ENCODE measurements at places on chromosomes 1 and 21.

DNA sequence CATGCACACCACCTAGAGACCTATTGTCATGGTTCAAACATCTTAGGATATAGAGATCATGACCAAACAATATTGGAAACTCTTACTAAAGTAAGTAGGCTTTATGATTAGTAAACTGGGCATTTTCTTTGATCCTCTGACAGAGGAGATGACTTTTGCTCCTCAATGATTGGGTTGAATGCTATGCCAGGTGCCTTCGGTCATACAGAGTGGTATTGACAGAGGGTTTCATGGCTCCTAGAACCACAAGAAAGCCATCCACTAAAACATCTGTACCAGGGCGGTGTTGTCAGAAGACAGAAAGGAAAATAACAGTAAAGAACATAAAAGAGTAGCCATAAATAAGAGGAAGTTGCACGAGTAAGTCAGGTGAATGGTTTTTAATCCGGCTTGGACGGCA, 20.8 kb upstream of the SAMSN1 start:
- DNase-seq = no peak

- DNase-seq = no peak
Observed at GRCh38 chr1:43042773-43043457, 84.2 kb upstream of the SLC2A1 start.

DNA sequence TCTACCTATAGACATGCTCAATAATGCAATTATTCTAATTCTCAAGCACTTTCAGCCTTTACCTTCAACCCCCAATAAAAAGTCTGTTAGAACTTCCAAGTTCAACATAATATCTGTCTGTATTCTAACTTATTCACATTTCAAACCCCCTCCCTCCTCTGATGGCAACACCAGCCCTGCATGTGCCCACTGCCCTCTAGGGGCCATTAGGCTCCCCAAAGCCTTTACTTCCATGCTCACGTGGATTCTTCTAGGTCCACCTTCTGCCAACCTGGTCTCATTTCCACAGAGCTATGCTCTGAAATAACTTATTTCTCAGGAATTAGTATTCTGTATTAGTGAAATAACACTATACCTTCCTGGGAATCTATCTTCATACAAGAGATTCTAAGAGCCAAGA, 22.2 kb upstream of the KPRP start:
- DNase-seq = no peak

- DNase-seq = peak; percentile 10
Observed at GRCh38 chr1:32339363-32339978, 3.4 kb upstream of the MARCKSL1 start.

DNA sequence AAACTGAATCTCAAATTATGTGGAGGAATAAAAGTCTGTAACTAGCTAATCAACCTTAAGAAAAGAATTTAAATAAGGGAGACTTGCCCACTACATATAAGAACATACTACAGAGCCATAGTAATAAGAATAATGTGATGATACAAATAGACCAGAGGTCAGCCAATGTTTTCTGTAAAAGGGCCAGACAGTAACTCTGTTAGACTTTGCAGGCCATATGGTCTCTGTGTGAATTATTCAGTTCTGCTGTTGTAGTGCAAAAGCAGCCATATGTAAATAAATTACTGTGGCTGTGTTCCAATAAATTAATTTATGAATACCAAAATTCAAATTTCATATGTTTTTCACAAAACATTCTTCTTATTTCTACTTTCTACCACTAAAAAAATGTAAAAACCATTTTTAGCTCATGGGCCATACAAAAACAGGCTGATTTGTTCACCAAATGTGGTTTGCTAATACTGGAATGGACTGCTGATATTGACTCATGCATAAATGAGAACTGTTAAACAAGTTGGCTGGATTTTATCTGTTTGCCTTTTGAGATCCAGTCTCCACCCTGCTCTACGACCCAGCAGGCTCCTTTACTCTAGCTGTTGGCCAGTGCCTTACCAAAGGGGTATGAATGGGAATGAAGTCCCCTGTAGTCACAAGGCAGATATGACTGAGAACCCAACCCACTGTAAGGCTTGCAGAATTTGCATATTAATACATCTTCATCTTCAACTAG, 98.2 kb upstream of the ZNHIT6 start:
- no peak for DNase-seq

- DNase-seq = no peak
Observed at GRCh38 chr1:75522389-75522788, 88.5 kb downstream of the SLC44A5 start.

- DNase-seq = no peak
Observed at GRCh38 chr1:154407198-154408091, 2.3 kb downstream of the IL6R start.

DNA sequence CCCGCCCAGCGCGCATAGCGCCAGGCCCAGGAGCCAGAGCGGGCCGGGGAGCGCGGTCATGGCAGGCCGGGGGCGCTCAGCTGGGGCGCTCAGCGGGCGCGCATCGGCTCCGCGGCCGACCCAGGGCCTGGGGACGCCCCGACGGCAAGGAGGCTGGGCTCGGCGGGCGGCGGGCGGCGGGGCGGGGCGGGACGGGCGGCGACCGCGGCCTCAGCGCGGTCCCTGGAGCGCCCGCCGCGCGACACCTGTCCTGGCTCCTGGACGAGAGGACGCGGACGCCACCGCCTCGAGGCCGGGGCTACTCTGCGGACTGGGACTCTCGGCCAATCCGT, 273 bp downstream of the BMP8B start:
- no peak for DNase-seq

DNA sequence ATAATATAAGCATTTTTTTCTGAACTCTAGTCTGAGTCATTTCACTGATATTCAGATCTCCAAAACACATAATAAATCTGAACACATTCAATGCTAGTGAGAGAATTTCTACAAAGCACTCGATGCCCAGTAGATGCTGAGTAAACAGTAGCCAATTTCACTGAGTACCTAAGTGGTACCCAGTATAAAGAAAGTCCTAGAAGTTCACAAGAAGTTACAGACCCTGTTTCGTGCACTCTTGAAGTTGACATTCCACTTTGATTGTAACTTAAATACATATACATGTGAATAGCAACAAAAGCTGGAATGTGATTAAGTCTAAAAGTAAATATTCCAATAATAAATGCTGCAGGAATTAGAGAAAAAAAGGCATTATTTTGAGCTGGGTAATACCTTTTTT, 33.2 kb upstream of the RGS2 start:
- no peak for DNase-seq

GRCh38 chr1:112144733-112145426, 155.4 kb upstream of the KCND3 start:
- no peak for DNase-seq

GRCh38 chr1:115114308-115114707, 25.0 kb upstream of the TSPAN2 start:
- no peak for DNase-seq

DNA sequence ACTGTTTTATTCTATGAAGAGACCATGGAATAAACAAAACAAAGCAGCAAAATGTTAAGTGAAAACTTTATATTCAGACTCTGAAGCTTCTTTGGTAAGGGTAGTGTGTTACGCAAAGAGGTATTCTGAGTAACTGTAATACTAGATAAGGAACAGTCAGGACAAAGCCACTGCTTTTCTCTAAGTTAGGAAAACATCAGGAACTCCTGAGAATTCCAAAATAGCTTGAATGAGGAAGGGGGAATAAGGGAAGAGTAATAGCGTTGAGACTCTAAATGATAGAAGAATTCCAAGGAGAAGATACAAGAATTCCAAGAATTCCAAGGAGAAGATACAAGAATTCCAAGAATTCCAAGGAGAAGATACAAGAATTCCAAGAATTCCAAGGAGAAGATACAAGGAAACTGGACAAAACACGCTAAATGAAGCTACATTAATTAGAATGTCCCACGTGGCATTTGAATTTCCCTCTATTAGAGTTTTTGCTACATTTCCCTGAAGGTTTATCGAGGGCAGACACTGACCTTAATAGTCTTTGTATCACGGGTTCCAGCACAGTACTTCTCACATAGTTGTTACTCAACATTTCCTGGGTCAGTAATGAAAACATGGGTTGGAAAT, 71.5 kb downstream of the SMYD3 start:
- DNase-seq = no peak

DNA sequence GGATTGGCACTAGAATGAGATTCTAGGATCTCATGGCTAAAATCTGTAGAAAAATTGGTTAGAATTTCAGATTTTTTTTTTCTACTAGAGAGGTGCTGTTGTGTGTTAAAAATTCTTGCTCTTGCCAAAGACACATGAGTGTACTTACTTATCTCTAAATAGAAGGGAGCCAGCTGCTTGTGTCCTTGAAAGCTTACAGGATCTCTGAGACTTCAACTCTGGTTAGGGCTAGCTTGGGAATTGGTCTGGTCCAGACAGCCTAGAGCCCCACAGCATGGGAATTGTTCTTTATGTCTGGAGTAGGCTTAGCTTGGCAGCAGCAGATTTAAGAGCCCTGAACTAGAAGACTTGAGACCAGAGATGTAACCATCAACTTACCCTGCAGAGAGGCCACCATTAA, 37.3 kb downstream of the MACO1 start:
- DNase-seq = no peak

GRCh38 chr1:114338191-114338890, 172.7 kb downstream of the TRIM33 start:
- DNase-seq = no peak

Data from AG04449 (cell line).